Esophagus (tissue), 2 donors: ENCODE measurements at places on chromosomes 7 and 10. TPM values are rescaled to one million over a fixed set of nuclear protein-coding genes. Genes with fewer than 3 reads are reported as not detected.

The RSPH10B gene
- 0.04 TPM for polyA plus RNA-seq

The SUMF2 gene
- 64.1 TPM for polyA plus RNA-seq

The FRA10AC1 gene
- polyA plus RNA-seq, result 12.9 TPM

The TCF7L2 gene
- polyA plus RNA-seq, result 5.4 TPM

The NEUROG3 gene
- not detected for polyA plus RNA-seq

The SLC18A3 gene
- not detected for polyA plus RNA-seq

The CADPS2 gene
- polyA plus RNA-seq, result 3.3 TPM

The CCDC3 gene
- polyA plus RNA-seq, result 3.2 TPM

The PDE1C gene
- 2.2 TPM for polyA plus RNA-seq

The ANKRD16 gene
- polyA plus RNA-seq, result 4.7 TPM

The FOXI2 gene
- 0.45 TPM for polyA plus RNA-seq

The EGR2 gene
- 0.49 TPM for polyA plus RNA-seq

The CREB5 gene
- 0.67 TPM for polyA plus RNA-seq

The STMP1 gene
- 31.4 TPM for polyA plus RNA-seq

The ERVW-1 gene
- not detected for polyA plus RNA-seq

The CACNB2 gene
- polyA plus RNA-seq, result 5.1 TPM

The AGBL3 gene
- polyA plus RNA-seq, result 0.62 TPM

The ARL4A gene
- polyA plus RNA-seq, result 29.3 TPM
